ENCODE measurements at places on chromosomes 7 and 10. TPM values are rescaled to one million over a fixed set of nuclear protein-coding genes. Genes with fewer than 3 reads are reported as not detected.
A peak's percentile ranks its signal among the peaks of the same experiment; 100 is the strongest.

GRCh38 chr10:107800061-107800460 lies 635.6 kb upstream of the SORCS1 start:
- no peak for DNase-seq

DNA sequence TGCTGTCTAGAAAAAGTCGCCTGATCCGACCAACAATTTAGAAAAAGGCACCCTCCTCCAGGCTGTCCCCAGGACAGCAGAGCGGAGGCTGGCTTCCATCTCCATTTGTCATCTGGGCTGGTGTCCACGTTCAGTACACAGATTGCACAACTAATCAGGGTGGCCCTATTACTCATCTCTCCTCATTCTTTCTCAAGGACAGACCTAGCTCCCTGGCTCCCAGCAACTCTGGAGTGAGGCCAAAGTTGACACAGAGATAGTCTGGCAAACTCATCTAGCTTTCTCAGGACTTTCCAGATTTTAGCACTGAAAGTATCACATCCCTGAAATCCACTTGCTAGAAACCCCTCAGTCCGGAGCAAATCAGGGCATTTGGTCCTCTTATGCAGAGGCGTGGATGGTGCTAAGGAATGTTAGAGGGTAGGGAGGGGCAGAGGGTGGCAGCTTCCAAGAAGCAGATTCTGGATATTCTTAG lies 75.1 kb downstream of the DNAH11 start:
- peak; percentile 60 for DNase-seq

DNA sequence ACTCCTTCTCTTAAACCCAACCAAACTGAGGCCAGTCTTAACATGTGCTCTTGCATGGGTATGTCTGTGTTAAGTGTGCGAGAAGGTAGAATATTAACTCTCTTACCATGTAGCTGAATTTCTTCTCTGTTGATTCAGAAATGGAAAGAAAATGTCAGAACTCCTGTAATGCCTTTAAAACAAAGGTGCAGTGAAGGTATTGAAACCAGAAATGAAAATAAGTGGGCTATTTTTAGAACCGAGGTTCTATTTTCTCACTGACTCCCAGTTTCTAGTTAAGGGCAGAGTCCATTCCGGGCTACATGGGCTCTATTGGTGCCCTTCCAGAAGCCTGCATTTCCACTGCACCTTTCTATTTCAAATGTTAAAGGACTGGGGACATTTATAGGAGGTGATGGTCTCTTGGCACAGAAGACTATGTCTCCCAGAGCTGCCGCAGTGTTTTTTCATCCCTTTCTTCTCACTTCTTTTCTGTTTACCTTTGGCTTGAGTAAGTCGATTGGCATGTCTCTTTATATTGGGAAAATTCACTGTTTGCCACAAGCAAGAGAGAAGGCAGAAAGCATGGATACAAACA lies 174.9 kb downstream of the LRMDA start:
- no peak for DNase-seq

VPS41 gene
- 51.9 TPM for total RNA-seq

GRCh38 chr7:116588641-116589594 lies 64.1 kb downstream of the CAV1 start:
- DNase-seq = peak; percentile 81

CALML3 gene
- not detected for total RNA-seq

- no peak for DNase-seq
Observed at GRCh38 chr10:82206831-82207230, 331.8 kb downstream of the NRG3 start.

GRCh38 chr7:91408388-91409154 lies 144.3 kb downstream of the FZD1 start:
- DNase-seq = no peak

ZC3HAV1L gene
- 4.7 TPM for total RNA-seq

TFR2 gene
- total RNA-seq = under 0.01 TPM

DNA sequence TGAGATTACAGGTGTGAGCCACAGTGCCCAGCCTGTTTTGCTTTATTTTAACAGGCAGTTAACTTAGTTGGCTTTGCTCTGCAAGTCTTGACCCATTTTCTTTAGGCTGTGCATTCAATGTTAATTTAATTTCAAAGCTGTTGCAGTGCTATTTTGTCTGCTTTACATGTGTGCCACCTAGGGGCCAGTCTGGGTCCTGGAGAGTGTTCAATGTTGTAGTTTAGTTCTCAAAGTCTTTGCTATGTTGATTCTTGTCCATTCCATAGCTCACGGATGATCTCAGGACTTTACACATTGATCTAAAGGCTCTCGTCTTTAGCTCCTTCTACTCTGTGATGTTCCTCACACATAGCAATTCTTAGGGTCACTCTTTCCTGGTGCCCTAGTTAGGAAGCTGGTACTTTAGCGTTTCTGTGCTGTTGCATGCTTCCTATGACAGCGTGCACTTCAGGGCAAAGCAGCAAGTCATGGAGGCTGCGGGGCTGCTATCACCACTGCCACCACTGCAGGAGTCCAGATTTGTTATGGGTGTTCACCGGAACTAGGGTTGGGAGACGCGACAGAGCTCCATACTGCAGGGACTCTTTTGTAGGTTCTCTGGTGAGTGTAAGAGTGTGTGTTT lies 16.4 kb upstream of the ABCA13 start:
- DNase-seq = peak; percentile 57

- DNase-seq = no peak
Observed at GRCh38 chr7:25663877-25664276, 435.6 kb upstream of the NPVF start.

GRCh38 chr7:132190683-132191082 lies 385.6 kb downstream of the PLXNA4 start:
- DNase-seq = no peak

GRCh38 chr10:79025199-79025832 lies 43.5 kb upstream of the ZMIZ1 start:
- no peak for DNase-seq

DNA sequence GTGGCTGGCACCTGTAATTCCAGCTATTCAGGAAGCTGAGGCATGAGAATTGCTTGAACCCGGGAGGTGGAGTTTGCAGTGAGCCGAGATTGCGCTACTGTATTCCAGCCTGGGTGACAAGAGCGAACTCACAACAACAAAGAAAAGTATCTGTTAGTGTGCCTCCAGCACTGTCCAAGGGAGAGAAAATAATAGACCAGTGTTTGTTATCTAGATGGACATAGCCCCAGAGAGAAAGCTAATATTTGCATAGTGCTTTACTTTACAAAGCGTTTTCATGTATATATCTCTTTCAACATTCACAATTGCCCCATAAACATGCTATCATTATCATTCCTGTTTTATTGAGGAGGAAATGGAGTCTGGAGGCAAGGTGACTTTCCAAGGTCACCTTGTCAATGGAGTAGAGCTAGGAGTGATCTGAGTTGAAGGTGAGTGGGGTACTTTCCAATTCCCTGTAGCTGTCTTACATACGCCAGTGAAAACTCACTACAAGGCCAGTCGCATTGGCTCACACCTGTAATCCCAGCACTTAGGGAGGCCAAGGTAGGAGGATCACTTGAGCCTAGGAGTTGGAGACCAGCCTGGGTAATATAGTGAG lies 49.7 kb upstream of the KIF5B start:
- DNase-seq = no peak

- DNase-seq = no peak
Observed at GRCh38 chr10:47094636-47095035, 183.4 kb downstream of the PTPN20 start.

DNA sequence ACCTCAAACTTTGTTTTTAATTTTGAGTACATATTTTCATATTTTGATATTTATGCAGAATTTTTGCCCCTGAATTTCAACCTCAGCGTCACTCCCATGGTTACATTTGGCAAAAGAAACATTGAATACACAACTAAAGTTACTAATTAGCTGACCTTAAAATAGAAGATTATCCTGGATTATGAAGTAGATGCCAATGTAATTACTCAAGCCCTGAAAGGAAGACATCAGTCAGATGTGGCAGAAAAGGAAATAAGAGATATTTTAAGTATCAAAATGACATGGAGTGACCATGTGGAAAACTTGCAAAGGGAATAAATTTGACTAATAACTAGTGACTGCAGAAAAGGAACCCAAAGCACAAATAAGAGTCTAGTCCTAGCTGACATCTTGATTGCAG lies 701.3 kb upstream of the KCND2 start:
- no peak for DNase-seq

DNA sequence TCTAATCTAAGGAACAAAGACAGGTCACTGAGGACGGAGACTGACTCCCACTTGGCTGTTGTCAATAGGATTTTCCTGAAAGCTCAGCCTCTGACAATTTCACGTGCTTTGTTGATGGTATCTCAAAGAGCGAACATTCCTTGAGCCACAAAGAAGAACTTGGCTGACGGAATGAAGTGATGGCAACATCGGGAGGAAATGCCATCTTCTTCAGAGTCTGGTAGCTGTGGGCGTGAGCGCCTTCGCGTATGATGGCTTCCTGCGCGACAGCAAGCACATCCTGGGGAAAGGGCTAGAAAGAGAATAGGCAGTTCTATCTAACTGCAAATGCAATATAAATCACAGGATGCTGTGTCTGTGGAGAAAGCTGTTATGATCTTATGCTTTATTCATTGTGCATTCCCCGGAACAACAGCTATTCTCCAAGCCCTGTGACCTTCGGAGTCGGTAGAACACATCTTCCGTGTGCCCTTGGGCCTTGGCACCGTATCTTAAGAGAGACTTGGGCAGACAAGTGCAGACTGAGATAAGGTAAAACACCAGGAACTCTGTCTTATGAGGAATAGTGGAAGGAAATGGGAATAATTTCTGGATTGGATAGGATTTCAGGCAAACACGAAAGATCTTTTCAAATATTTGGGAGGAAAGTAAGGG lies 19.6 kb upstream of the GTPBP4 start:
- no peak for DNase-seq

FEZF1 gene
- not detected for total RNA-seq

GRCh38 chr10:80526742-80527141 lies 11.0 kb upstream of the SH2D4B start:
- no peak for DNase-seq

DNA sequence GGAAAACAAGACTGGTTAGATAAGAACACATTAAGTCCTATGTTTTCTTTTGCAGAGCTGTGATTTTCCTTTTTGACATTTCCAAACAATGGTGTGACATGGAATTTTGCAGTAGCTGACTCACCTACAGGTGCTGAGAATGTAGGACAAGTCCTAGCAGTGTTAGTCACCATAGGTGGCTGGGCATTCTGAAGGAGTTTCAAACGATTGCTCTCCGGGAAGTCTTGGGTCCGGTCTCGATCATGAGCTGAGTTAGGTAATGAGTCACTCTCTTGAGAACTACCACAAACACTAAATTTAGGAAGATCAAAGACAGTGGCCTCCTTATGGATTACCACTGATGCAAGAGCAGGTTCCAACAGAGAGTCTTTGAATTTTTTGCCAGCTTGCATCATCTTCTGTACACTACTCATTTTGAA lies 3.6 kb downstream of the FIGNL1 start:
- peak; percentile 76 for DNase-seq

Measured in IMR-90 (cell line).